ENCODE measurements at places on chromosomes 12 and 14.

DNA sequence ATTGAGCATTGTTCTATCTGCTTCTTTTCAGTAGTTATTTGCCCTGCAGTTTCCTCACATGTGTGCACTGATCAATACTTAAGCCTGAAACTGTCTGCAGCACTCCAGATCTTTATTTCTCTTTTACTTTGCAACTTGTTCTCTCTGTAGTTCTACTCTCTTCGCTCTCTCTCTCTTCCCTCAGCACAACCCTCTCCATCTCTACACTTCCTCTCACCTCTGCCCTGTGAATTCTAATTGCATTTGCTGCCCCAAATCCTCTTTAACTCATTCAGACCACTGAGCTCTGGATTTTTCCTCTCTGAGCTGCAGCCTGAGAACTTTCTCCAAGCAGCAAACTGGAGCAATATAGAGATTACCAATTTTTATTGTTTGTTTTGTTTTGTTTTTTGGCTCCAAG, 1035.5 kb downstream of the FSCB start:
- DNase-seq, result no peak

GRCh38 chr12:105641749-105642148, 311.3 kb downstream of the C12orf75 start:
- DNase-seq, result no peak

DNA sequence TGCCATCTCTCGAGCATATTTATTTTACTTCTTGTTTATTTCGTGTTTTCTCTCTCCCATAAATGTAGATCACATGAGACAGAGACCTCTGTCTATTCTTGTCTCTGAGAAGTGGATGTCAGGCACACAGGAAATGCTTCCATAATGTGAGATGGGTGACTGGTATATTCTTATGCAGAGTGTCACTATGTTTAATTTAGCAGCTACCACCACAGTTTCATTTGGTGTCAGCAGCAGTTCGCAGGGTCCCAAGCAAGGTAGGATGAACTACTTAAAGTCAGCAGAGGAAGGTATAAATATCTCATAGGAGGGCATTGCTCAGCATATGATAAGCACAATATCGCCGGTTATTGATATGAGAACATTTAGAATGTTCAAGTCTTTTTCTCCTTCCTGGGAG, 180.9 kb upstream of the CNTN1 start:
- no peak for DNase-seq

DNA sequence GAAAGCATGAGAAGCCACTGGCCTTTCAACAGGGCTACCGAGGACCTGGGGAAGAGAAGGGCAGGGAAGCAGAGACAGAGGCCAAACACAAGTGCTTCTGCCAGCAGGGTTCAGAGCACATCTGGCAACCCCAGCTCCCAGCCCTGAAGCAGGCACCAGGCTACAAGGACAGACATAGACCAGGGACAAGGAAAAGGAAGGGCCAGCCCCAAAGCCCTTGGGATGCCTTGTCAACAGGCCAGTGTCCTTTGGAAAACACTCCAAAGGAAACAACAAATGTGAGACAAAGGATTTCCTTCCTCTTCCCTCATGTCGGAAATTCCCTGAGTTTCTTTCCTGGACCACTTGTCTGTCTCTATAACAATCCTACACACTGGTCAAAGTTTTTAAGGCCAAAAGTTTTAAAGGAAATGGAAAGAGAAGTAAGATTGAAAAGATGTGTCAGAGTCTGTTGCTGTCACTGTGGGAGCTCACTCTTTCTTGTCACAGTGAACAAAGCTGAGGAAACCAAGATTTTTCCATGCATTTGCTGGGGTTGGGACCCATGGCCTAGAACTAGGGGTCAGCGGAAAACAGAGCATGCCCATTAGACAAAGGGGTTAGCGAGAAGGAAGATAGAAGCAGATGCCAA, 59.4 kb downstream of the TTC9 start:
- no peak for DNase-seq

- DNase-seq, result no peak
These were observed 4.5 kb upstream of the MIA2 start for GRCh38 chr14:39229222-39229543.

- peak; percentile 98 for DNase-seq
These were observed 726 bp upstream of the ZNF140 start for GRCh38 chr12:133080026-133080367.

DNA sequence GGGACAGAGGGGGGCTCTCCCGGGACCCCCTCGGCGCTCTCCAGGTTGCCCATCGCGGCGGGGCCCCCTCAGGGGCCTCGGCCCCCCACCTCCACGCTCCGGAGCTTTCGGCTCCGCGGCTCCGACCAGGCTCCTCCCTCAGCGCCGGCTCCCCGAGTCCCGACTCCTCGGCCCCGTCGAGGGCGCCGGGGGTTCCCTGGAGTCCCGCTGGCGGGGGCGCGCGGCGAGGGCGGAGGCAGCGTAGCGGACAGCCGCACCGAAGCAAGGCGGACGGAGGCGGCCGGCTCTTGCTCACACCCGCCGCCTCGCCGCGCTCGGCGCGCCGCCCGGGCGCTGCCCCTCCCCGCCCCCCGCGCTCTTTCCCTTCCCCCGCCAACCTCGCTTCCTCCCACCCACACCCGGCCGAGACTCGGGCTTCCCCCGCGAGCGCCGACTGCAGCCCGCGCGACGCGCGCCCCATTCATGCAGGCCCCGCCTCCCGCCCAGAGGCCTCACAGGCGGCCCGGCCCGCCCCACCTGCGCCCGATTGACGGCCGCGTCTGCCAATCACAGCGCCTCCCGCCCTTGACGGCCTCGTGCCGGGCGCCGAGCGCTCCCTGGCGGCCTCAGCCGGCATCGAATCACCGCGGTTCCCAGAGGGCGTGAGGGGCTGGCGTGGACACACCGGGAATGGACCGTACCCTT, at the start of gene FMNL3:
TSS of gene FMNL3 (minus strand) at position 278 of the 684 bp plus-strand sequence. CDS start at position 53, 225 bp downstream.
- peak; percentile 45 for DNase-seq

DNA sequence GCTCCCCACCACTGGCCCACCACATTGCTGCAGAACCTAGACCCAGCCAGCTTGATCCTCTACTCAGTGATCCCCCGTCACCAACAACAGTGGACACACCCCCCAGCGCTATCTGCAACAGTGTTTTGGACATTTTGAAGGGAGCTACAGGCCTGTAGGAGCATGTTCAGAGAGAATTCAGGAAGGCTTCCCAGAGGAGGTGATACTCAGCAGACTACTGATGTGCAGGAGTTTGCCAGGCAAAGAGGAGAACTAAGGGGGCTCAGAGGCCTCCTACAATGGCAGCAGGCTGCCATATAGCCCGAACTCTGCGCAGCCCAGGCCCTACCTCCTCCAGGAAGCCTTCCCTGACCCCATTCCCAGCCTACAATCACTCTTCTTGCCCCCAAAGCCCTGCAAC, 70.0 kb downstream of the SYNE3 start:
- no peak for DNase-seq

All from NCI-H1436 treated with DMSO at 0.1 percent for 48 hours (cell line).